ENCODE measurements at places on chromosomes 1 and 21. TPM values are rescaled to one million over a fixed set of nuclear protein-coding genes. Genes with fewer than 3 reads are reported as not detected.

Gene TEDDM1
- total RNA-seq: not detected

Gene ZNF695
- total RNA-seq: 2.0 TPM

Gene E2F2
- total RNA-seq: 0.17 TPM

Gene TRIM67
- total RNA-seq: not detected

Gene DMBX1
- total RNA-seq: not detected

Gene S100A7A
- total RNA-seq: not detected

Gene ERG
- total RNA-seq: 0.44 TPM

Data from smooth muscle cell of trachea (primary cell).